Gastrocnemius medialis (tissue), 4 donors: ENCODE measurements at places on chromosomes 12 and 14.

- no peak for DNase-seq
Observed at GRCh38 chr14:57389646-57390036, 745 bp upstream of the NAA30 start.

DNA sequence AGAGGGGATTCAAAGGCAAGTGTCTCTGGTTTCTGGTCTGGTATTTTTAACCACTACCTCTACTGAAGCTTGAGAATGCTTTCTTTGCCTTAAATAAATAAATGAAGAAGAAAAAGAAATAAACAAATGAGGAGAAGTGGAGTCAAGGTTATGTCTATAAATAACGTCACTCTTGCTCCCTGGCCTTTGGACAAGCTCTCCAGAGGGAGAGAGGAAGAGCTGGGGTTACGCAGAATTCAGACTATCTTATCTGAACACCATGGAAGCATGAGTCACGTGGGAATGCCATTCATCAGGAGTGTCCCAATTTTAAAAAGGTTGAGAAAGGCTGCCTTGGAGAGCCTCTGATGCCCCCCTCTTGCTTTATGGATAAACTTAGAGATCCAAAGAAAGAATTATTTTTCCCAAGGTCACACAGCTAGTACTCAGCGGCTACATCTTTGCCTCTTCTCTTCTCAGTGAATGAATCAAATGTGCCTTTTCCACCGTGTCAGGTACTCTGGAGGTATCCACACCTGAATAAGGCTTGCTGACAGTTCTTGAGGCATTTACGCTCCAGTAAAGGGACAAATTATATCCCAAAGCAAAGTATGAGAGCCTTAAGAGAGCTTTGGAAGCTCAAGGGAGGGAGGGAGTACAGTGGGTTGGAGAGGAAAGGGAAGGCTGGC lies 12.9 kb upstream of the MSI1 start:
- no peak for DNase-seq

DNA sequence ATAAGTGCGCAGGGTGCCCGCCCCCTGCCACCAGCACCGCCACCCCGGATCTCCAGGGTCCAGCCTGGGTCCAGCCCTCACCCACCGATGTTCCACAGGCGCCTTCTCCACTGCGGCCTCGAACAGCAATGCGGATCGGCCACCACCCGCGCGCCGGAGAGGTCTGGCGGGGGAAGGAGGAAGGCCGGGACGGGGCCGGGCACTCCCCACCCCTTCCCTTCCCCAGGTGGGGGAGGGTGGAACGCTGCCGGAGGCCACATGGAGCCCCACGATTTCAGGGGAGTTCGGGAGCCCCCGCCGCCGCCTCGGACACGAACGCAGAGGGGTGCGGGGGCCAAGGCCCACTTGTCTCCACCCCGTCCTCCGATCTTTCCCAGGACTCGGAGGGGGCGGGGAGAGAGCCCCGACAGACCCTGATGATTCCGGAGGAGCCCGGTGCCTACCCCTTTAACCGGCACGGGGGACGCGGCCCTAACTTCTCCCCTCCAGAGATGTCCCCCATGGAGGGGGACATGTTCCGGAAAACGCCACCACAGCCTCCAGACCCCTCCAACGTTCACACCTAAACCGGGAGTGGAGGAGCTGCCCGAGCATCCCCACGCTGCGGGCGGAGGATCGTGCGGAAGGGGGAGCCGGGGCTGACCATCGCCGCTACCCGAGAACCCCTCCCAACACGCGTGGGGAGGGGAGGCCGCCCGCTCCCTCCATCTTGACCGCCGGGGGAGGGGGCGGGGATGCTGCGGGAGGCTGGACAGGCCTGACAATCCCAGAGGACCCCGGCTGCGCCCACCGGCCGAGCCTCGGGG lies 1.1 kb downstream of the ATXN2 start:
- DNase-seq = peak; percentile 25

DNA sequence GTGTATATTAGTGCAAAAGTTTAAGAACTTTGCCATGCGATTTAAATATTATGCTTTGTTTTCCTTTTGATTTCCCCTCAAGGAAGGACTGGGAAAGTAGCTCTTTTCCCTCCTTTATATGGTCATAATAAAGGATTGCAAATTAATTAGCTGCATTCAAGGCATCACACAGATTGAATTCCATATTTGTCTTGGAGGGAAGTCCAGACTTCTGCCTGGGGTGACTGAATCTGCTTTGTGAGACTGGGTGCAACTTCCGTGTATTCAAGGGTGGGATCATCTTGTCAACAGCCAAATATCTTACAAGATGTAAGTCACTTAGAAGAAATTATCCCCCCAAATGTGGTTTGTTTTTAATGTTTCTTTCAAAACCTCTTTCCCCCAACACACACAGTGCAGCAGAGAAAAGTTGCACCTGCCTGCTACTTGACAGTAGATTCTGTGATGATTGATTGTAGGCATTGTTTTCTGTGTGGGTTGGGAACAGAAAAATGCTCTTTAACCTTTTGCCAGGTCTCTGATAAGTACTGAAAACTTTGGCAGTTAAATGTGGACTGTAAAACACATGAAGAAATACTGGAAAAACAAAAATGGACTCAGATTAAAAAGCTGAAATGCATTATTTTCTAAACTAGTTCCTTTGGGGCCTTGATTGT lies 28.4 kb downstream of the STK38L start:
- DNase-seq = no peak

DNA sequence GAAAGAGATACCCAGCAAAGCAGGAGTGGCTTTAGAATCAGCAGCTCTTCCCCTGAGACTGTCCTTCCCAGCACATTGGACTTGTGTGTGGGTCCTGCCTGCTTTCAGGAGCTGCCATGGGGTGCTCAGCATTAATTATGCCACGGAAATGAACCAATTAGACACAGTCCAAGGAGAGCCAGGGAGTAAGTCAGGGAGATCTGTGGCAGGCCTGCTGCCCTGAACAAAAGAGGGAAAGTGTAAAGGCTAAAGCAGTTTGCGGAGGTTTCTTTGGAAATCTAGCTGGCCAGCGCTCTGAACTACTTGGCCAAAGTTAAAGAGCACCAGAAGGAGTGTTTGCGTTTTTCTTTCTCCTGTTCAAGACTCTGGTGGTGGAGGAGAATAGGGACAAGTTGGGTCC lies 65.7 kb upstream of the SRSF5 start:
- no peak for DNase-seq

DNA sequence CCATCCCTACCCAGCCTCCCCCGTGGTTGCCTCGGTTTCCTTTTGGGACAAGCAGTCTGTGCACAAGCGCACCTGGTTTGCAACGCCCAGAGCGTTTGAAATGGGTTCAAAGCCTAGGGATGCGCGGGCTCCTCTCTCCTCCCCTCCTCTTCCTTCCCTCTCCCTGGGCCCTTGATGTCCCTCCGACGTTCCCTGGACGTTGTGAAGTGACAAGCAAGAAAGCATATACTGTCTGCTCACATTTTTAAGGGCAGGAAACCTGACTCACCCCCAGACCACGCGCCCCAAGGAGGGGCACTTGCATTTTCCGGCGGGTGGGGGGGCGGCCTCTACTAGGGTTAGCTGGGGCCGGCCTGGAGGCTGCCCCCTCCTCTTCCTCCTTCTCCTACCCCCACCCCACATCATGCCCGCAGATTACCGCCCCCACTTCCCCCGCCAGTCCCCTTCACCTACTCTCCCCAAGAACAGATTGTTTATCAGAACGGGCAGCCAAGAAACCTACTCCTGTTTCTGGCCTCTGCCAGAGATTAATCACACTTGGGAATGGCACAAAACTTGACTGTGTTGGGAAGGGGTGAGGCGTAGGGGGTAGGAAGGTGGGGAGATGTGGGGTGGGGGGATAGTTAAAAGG lies 9.5 kb upstream of the IRF2BPL start:
- no peak for DNase-seq

DNA sequence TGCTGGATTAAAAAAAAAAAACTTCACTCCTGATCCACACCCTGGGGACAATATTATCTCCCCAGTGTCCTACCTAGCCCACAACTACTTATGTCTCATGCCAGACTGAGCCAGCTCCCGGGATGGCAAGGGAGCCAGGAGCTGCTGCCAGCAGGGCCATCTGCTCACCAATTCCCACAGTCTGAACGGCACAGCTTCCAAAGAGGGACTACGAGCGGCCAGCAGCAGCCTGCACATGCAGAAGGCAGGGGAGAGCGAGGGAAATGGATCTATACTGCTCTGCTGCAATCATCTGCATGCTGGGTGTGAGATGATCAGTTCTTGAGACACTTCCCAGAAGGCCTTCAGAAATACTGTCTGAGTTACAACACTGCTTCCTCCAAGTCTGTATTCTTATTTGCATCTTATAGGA lies 11.1 kb downstream of the SSH1 start:
- DNase-seq = peak; percentile 70

DNA sequence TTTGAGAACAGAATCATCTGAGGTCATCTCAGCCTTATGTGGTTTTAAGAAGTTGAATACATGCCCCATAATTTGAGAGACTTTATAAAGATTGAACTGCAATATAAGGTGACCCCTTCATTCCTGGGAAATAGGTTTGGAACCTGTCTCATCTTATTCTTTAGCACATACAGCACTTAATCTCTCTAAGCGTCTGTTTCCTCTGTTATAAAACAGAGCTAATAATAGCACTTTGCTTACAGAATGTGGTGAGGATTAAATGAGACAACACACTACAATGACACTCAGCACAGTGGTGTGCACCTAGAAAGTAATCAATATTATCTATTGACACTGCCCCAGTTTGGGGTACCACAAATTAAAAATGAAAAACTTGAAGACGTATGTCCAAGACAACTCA lies 102.1 kb downstream of the DUSP6 start:
- no peak for DNase-seq

GRCh38 chr12:111112311-111113098 lies 192.1 kb upstream of the MYL2 start:
- no peak for DNase-seq

GRCh38 chr12:53214687-53215455 lies 7.8 kb upstream of the ITGB7 start:
- DNase-seq = no peak

- DNase-seq = no peak
Observed at GRCh38 chr14:90406384-90406798, 9.6 kb downstream of the CALM1 start.

DNA sequence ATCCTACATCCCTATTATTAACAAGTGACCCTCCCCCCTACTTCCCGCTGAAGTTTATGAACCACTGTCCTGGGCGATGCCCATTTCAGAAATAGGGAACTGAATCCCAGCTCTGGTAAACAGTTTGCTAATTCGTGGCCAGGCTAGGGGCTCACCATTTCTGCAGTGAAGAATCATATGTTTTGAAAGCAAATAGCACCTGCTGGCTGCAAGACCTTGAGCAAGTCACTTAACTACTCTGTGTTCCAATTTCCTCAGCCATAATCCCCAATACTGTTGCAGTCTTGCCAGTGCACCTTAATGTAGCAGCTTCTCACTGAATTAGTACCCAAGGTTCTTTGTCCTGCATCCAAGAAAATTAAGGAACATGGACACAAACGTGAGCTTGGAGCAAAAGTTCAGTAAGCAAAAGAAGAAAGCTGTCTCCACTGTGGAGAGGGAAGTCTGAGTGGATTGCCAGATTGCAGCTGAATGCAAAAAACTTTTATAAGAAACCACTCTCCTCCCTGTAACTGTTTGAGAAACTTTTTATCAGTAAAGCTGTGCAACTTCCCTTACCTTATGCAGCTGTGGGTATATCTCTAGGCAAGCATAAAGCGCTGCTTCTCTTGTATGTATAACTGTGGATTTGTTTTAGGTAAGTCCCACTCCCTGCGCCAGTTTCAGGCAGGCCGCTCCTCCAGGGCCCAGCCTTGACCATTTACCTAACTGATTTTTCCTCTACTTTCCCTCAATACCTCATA lies 824 bp downstream of the OAS1 start:
- DNase-seq = no peak

DNA sequence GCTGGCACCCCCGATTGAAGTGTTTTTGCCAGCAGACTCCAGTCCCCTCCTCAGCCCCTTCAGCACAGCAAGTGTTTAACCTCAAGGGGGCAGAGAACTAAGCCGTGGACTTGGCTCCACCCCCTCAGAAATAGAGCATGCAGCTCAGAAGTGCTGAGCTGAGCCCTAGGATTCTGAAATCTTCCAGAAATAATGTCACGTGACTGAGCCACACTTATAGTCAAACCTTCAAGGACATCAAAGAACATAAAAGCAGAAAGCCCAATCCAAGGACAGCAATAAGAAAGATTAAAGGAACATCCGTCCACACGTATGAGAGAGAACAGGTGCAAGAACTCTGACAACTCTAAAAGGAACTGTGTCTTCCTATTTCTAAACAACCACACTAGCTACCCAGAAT lies 317.7 kb upstream of the LRFN5 start:
- DNase-seq = no peak

DNA sequence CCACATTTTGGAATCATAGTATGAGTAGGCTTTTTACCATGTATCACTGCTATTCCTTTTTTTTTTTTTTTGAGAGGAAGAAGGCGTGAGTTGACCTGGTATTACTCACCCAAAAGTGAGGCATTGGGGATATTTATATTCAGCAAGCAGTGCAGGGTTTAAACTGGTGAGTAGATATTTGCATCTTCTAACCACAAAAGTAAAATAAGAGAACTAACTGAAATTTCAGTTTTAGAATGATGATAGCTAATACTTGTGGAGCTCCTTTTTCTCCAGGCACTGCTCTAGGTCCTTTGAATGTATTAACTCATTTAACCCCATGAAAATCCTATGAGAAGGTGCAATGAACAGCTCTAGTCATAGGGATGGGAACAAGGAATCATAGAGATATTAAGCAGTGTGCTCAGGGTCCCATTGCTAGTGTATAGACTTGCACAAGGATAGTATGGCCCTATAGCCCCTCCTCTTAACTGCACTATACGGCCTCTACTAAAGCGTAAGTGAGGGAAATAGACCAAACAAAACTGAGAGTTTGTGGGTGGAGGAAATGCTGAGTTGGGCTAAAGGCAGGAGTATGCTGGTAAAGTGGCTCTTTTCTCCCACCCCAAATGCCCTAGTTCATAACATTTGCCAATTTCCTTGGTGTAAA lies 104.3 kb upstream of the MAX start:
- no peak for DNase-seq

- no peak for DNase-seq
Observed at GRCh38 chr14:63638493-63638892, 3.2 kb downstream of the WDR89 start.
